ENCODE measurements at places on chromosomes 2 and 18.
A peak's percentile ranks its signal among the peaks of the same experiment; 100 is the strongest.

GRCh38 chr2:201793631-201794030, 12.7 kb upstream of the CDK15 start:
- DNase-seq = no peak

- no peak for DNase-seq
These were observed 586 bp downstream of the STK16 start for GRCh38 chr2:219245899-219246230.

DNA sequence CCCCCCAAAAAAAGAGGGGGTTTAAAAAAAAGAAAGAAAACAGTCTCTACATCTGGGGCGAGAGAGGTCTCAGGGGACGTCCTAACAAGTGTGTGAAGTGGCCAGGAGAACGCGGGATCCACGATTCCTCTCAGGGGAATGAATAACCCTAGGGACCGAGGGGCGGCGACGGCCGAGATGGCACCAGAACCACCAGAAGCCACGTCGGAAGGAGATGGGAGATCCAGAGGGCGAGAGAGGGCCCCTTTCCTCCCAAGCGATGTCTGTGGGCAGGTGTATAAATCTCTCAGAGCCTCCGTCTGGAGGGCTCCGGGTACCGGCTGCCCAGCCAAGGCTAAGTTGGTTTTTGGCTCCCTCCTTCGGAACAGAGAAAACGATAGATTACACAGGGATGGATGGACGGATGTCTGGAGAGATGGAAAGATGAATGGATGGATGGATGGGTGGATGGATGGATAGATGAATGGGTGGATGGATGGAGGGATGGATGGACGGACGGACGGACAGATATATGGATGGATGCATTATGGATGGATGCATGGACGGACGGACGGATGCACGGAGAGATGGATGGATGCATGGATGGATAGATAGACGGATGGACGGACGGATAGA, 1.7 kb downstream of the EPHA4 start:
- no peak for DNase-seq

DNA sequence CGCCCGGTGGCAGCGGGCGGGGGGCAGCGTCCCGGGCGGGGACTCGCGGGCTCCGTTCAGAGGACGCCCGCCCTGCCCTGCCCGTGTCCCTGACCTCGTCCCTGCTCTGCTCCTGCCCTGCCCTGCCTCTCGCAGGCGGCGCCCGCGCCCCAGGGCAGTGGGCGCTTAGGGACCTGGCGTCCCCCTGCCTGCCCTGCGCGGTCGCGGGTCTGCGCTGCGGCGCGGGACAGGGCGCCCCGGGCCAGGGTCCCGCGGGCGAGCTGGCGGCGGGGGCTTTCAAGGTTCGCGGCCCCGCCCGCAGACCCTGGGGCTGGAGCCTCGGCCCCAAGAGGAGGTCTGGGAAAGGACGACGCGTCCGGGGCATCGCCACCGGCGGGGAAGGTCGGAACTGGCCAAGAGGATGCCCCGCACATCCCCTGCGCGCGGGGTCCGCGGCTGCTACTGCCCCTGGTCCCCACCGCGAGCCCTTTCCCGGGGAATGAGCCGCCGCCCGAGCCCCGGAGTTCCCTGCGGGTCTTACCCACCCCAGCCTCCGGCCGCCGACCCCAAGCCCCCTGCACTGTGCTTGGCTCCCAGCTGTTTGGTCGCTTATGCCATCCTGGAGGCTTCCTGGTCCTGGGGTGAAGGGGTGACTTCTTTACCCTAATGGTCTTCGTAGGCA, 679 bp downstream of the RNF144A start:
- no peak for DNase-seq

DNA sequence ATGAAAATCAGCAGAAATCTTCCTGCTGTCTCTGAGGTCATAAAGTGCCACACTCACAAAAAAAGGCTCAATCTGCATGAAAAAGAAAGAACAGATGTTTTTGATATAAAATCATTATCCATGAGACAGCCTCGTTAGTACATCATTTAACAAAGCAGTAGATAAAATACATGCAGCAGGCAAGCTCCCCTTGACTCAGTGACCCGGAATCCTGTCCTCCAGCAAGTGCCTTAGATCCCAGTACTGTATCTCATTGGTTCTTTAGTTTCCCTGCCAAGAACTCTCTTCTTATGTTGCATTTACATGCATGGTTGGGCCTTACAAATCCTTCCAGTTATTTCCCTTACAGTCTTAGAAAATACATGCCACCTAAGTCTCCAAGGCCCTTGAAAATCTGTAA, 148.9 kb upstream of the CCDC195 start:
- no peak for DNase-seq

GRCh38 chr2:59691518-59692190, 861.8 kb downstream of the BCL11A start:
- DNase-seq = no peak

DNA sequence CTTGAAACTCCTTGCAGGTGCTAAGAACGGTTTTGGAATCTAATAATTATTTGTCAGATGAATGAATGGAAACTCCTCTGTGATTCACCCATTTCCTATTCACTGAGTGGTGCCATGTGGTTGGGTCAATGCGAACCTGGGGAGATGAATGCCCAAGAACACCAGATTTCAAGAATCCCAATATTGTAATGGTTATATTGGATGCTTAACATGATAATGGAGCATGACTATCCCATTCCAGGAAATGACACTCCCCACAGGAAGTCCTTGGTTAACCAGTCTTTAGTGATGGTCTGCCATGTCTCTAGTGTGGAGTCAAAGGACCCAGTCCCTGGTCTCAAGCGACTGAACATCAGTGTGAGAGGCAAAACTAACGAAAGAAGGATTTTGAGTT, 67.9 kb upstream of the ST3GAL5 start:
- DNase-seq = no peak

GRCh38 chr2:15642011-15642814, 50.5 kb downstream of the DDX1 start:
- no peak for DNase-seq

- DNase-seq = no peak
These were observed 144.9 kb downstream of the KCTD1 start for GRCh38 chr18:26403491-26403890.

GRCh38 chr2:157898591-157898996, 22.5 kb upstream of the ACVR1 start:
- DNase-seq = no peak

GRCh38 chr2:113225263-113226259, 51.8 kb downstream of the PSD4 start:
- peak; percentile 41 for DNase-seq

GRCh38 chr2:12286347-12286746, 430.4 kb upstream of the TRIB2 start:
- no peak for DNase-seq

- DNase-seq = no peak
These were observed 325.4 kb upstream of the LINC00305 start for GRCh38 chr18:64474255-64474654.

All from NCI-H2029 (cell line).